NCI-H1417 treated with DMSO at 0.1 percent for 48 hours (cell line): ENCODE measurements at places on chromosomes 1 and 21.

GRCh38 chr1:230066031-230066430 lies 1.0 kb upstream of the GALNT2 start:
- DNase-seq: no peak

GRCh38 chr21:43361127-43361492 lies 65.8 kb downstream of the SIK1 start:
- DNase-seq: no peak

DNA sequence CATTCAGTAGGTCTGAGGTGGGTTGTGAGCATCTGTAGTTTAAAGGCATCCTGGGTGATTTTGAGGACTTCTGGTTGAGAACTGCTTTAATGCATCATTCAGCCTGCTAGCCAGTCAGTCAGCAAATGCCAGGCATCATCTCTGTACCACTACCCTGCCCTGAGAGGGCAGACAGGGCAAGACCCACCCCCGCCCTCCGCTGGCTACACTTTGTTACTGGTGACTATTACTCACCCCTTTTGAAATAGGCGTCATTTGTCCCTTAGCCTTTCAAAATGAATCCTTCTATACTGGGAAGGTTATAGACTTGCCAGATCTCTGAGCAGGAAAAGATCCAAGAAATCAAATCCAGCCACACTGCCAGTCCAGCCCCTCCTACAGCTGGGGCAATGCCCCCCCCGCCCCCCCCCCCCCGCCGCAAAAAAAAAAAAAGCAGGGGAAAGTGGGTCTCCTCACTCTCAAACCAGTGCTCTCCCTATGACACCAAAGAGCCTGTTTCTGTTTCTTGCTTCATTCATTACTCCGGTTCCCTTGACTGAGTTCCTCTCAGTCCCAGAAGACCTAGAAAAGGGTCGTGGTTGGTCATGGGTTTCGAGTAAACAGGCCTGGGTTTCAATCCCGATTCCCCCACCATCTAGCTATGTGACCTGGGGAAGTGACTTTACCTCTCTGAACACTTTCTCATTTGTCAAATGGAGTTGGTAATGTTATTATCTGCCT lies 4.4 kb downstream of the SELENON start:
- no peak for DNase-seq

- no peak for DNase-seq
Observed at GRCh38 chr1:82517586-82517985, 716.9 kb downstream of the ADGRL2 start.

DNA sequence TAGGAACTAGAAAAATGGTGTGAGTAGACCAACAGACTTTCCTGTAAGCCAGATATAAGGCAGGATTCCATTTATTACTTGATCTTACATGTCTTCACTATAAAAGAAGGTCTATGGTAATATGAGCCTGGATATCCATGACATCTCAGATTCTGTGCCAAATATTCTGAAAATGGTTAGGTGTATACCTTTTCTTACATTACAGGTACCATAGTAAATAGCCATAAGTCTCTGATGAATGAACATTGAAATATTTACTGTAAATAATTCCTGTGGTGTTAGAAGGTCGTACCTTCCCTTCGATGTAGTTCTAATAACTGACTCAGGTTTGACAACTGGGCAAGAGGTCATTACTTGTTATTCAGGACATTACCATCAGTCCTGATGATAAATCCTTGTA lies 657.9 kb downstream of the BRINP3 start:
- DNase-seq: no peak

DNA sequence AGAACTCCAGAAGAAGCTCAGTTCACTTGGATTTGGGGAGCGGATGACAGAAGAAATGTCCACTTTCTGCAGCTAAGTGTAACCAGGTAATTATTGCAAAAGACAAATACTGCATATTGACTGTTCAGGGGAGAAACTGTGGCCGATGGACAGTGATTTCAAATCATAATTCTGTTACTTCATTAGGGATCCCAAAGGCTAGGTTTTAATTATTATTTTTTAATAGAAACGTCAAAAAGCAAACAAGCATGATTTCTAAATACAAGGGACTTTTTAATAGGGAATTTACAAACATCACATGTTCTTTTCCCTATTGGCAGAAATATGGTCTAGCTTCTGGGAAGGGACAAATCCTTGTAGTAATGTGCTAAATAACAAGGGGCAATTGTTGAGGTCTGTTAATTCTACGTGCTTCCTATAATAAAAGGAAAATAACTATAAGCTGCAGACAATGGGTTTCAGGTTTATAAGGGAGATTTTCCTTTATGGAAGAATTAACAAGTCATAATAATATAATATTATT lies 15.5 kb downstream of the DIPK1A start:
- DNase-seq: no peak

DNA sequence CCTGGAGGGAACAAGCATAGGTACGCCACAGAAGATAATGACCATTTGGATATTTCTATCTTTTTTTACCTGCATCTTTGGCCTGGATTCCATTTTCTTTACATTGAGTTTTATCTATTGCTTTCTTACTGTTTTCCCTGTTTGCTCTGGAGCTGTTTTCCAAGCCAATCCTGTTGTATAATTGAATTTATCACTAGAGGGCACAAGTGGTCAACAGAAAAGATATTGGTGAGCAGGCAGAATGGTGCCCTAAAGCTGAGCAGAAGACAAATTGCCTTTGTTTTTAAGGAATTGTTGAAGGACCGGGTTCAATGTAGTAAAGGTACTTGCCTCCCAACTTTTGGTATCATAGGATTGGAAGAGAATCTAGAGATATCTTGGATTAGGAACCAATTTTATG lies 152.8 kb downstream of the PPP1R12B start:
- DNase-seq: peak; percentile 4
